Endothelial cell of umbilical vein (primary cell): ENCODE measurements at places on chromosomes 12 and 14.

- DNase-seq = no peak
These were observed 770.0 kb downstream of the FLRT2 start for GRCh38 chr14:86299994-86300393.

DNA sequence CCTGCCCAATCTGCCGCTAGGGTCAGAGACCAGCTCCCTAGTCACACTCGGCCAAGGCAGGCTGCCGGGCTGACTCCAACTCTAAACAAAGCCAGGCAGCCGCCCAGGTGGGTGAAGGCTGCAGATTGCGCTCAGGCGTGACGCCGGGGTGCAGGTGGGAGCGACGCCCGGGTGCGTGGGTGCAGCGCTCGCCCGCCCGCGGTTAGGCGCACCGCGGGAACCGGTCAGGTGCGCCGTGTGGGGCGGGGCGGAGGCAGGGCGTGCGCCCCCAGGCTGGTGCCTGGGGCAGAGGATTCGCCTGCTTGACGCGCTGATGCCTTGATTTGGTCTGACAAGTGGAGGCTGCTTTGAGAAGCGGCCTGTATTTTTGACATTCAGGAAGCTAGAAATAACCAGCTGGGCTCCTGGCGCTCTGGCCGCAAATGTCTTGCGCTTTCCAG, 126.7 kb upstream of the HIF1A start:
- DNase-seq = no peak

DNA sequence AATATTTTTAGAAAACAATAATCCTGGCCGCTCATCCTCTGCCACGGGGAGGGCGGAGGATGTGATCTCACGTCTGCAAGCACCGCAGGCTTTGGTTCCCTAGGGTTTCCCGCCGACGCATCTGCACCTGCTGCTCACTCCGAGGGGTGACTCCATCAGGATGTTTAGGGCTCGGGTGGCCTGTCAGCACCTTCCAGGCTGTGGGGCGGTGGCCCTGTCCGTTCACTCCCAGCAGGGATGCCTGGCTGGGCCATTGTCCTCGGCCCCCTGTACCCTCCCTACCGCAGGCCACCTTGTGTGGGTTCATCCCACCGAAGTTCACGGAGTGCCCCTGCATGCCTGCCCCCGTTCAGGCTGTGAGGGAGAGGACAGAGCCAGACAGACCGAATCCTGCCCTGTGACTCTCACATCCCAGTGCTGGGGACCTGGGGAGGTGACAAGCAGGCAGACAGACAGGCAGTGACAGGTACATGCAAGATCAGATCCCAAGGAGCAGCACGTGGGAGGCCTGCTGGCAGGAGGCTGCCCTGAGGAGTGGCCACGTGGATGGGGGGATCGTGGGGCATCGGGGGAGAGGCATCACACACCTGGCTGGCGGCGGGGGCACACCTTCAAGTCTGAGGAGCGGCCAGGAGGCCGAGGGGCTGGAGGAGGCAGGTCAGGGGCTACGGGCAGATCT, 112.6 kb downstream of the ADGRD1 start:
- no peak for DNase-seq

GRCh38 chr12:120846721-120847120, 57.4 kb downstream of the SPPL3 start:
- no peak for DNase-seq

DNA sequence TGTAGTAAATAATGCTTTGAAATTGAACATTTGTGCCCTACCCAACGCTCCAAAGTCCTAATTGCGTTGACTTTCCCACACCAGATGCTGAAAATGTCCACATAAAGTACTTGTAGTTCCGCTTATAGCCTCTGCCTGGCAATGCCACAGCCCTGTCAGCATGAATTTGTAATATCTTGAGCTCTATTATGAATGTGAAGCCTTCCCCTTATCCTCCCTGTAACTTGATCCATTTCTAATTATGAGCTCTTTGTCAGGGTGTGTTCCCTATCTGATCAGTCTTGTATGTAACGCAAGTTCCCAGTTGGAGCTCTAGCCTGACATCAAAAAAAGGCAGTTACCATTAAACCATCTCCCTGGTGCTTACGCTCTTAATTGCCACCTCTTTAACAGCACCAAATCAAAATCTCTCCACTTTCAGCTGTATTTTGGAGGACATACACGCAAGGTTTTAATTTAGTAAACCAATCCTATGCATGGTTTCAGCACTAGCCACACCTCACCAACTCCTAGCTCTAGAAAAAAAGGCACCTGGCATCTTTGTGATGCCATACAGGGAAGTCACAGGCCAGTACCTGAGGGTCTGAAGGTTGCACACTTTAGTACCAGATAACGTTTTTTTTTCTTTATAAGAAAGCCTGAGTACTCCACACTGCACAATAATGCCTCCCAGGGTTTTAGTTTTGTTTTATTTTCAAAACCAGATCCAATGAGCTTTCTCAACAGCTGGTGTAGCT, 69.3 kb downstream of the EEA1 start:
- no peak for DNase-seq
